ENCODE measurements at places on chromosomes 11 and 22. TPM values are rescaled to one million over a fixed set of nuclear protein-coding genes. Genes with fewer than 3 reads are reported as not detected.

- H3K27ac ChIP-seq, result no peak overlapping the region
- peaks cover 7% of the 10 kb centered on the region for H3K4me1 ChIP-seq
- DNase-seq, result no peak
- no peaks in the 10 kb centered on the region for H3K36me3 ChIP-seq
- no peak overlapping the region for H3K4me3 ChIP-seq
Observed at GRCh38 chr11:114430290-114430689, 9.0 kb upstream of the REXO2 start.

DNA sequence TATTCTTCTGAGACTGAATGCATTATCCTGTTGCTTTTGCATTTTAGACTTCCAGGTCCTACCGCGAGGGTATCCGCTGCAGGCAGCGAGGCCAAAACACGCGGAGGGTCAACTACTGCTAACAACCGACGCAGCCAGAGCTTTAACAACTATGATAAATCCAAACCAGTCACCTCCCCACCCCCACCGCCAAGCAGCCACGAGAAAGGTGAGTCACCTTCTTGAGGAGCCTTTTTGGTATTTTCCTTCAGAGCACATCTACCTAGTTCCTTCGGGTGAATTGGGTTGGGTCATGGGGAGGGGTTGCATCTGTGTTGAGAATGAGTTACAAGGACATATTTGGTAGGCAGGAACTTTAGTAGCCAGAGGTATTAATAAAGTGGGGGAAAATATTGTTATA lies 179.8 kb downstream of the NAV2 start:
- no peaks in the 10 kb centered on the region for H3K27me3 ChIP-seq
- H3K4me1 ChIP-seq, result no peaks in the 10 kb centered on the region
- H3K27ac ChIP-seq, result no peak overlapping the region
- no peak for DNase-seq
- H3K36me3 ChIP-seq, result no peaks in the 10 kb centered on the region
- no peak overlapping the region for H3K4me3 ChIP-seq

DNA sequence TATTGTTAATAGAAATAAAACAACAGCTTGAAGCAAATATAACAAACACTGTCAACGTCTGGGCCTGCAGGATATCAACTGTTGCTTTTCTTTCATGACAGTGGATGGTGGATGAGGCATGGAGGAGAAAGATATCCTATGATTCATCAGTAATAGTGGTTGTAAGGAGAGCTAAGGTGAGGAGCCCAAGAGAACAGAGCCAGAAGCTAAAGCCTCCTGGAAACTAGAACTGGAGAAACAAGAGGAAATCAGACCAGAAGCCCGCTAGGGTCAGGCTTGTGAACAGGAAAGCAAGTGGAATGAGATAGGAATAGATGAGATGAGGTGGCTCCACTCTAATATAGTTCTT lies 37.7 kb upstream of the MMP12 start:
- no peaks in the 10 kb centered on the region for H3K36me3 ChIP-seq
- no peaks in the 10 kb centered on the region for H3K27me3 ChIP-seq
- H3K4me3 ChIP-seq, result no peak overlapping the region
- H3K4me1 ChIP-seq, result no peaks in the 10 kb centered on the region
- no peak overlapping the region for H3K27ac ChIP-seq
- no peak for DNase-seq

DNA sequence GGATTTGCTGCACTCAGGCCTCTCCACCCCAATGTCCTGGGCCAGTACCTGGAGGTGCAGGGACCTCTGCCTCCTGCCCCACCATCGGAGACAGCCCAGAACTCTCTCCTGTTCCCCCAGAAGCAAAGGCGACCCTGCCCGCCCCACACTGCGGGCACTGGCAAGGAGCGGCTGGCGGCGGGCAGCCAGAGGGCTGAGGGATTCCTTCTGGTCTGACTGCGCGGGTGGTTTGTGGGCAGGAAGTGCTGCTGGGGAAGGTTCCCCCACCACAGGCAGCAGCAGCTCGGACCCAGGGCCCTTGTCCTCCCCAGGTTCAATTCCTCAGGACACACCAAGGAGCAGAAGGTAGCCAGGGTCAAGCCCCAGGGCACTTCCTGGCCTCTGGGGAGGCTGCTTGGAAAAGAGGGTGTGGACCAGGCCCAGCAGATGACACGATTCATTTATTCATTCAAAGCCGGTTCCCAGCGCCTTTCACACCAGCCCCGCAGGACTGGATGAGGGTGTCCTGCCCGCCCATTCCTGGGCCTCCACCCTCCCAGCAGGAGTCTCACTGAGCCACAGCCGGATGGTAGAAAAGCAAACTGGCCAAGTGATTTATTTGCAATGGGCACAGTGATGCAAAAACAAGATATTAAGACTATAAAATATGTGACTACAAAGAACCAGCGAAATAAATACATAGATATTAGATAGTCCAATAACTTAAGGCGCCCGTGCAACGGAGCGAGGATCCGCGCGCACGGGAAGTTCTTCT lies 1.2 kb downstream of the PHLDA2 start:
- peaks cover 20% of the 10 kb centered on the region for H3K4me1 ChIP-seq
- peaks cover 6% of the 10 kb centered on the region for H3K36me3 ChIP-seq
- H3K27me3 ChIP-seq, result peaks cover 15% of the 10 kb centered on the region

DNA sequence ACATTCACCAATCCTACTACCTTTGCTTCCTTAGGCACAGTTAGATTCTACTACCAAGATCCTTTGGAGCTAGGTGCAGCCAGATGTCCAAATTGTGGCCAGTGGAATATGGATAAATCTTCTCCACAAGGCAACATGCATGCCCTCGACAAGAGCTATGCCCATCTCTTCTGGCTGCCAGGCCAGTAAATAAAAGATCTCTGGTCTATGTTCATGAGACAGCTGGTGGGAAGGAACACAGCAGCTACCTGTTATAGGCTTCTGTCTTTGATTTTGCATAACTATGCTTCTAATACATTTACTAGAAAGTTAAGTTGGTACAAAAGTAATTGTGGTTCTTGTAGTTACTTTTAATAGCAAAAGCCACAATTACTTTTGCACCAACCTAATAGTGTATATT lies 182.7 kb downstream of the DLG2 start:
- H3K4me3 ChIP-seq, result no peak overlapping the region
- H3K27me3 ChIP-seq, result no peaks in the 10 kb centered on the region
- no peak overlapping the region for H3K27ac ChIP-seq
- no peaks in the 10 kb centered on the region for H3K4me1 ChIP-seq
- no peaks in the 10 kb centered on the region for H3K36me3 ChIP-seq

SAA4 gene
- not detected for total RNA-seq

RHOD gene
- 0.30 TPM for total RNA-seq

DNA sequence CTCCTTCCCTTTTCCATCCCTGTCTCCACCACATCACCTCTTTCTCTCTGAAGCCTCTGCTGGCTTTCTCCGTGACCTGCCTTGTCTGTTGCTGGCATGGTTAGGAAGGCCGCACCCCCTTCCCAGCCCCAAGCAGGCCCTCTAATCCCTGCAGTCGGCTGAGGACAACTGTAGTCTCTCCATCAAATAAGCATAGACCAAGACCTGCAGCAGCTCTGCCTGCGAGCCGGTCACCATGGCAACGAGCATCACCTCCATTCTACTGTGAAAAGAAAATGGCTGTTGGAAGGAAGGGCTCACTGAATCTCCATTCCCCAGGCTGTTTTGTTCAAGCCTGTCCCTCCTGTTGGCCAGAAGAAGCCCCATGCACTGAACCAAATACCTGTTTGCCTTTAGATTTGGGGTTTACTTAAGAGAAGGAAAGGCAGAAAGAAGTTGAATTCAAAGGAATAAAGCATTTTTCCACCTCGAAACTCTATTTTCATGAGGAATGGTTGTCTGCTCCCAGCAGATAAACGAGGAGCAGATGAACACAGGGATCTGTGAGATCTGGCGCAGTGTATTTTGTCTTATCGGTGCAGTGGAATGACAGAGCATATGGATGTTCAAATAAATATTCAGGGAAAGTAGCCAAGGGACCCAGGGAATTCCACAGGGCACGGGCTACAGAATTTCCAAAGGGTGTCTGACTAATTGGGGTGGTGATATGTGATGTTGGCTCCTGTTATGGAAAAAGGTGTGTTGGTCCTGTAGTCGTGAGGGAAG lies 113.1 kb upstream of the TTC12 start:
- H3K27me3 ChIP-seq, result peaks cover 2% of the 10 kb centered on the region
- H3K36me3 ChIP-seq, result no peaks in the 10 kb centered on the region
- no peak overlapping the region for H3K4me3 ChIP-seq
- no peaks in the 10 kb centered on the region for H3K4me1 ChIP-seq

GPR83 gene
- 0.05 TPM for total RNA-seq

DNA sequence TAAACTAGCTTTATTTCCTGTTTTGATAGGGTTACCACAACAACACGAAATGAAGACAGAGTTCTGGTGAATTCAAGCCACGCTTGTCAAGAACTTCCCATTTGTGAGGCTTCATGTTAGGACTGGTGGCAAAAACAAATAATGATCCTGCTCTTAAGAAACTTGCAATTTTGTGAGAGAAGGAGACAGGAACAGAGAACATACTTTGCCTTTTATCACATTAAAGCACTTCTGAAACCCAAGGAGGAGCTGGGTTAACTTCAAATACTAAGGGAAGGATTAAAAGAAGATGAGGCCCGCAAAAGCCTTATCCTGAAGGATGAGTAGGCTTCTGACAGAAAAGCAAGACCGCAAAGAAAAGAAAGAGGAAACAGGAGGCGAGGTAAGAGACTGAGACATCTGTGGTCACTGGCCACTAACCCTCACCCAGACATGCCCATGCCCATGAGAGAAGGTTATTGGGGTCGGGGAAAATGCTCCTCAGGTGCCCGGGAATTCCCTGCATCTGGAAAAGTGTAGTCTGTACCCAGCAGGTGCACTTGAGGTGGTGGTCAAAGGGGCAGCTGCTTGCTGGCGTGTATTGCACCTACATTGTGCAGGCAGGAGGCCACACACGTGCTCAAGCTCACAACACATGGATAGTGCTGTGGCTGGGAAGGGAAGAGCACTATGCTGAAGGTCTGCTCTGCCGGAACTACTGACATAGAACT lies 50.5 kb downstream of the MAPK1 start:
- H3K36me3 ChIP-seq, result peaks cover 41% of the 10 kb centered on the region
- DNase-seq, result peak; percentile 24
- peaks cover 54% of the 10 kb centered on the region for H3K4me1 ChIP-seq
- peak overlapping the region; percentile 88 for H3K27ac ChIP-seq

C11orf16 gene
- not detected for total RNA-seq

GRCh38 chr11:120124355-120124754 lies 13.6 kb downstream of the TRIM29 start:
- no peak overlapping the region for H3K4me3 ChIP-seq
- no peaks in the 10 kb centered on the region for H3K4me1 ChIP-seq
- DNase-seq, result no peak
- no peak overlapping the region for H3K27ac ChIP-seq
- H3K27me3 ChIP-seq, result no peaks in the 10 kb centered on the region
- H3K36me3 ChIP-seq, result no peaks in the 10 kb centered on the region

OR9I1 gene
- total RNA-seq, result not detected

RBMXL2 gene
- not detected for total RNA-seq

DNA sequence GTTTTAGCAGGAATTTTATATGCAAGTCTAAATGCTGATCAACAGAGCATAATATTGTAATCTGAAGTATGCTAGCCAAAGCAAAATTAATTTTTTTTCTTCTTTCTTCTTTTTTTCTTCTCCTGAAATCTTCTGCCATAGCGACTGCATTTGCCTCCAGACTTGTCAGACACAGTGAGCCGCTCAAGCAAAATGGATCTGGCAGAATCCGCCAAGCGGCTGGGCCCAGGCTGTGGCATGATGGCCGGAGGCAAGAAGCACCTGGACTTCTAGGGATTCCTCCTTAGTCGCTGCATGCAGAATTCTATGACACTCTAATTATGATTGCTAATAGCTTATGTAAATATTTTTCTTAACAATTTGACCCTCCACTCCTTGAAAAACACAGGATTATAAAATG lies 27.9 kb downstream of the PAX6 start:
- H3K27me3 ChIP-seq, result no peaks in the 10 kb centered on the region
- DNase-seq, result no peak
- no peak overlapping the region for H3K27ac ChIP-seq

- H3K27me3 ChIP-seq, result peaks cover 26% of the 10 kb centered on the region
- DNase-seq, result no peak
- H3K36me3 ChIP-seq, result no peaks in the 10 kb centered on the region
Observed at GRCh38 chr11:57638005-57638781, 11.5 kb downstream of the YPEL4 start.

KRTAP5-11 gene
- not detected for total RNA-seq

NLRP14 gene
- total RNA-seq, result 0.39 TPM

DNA sequence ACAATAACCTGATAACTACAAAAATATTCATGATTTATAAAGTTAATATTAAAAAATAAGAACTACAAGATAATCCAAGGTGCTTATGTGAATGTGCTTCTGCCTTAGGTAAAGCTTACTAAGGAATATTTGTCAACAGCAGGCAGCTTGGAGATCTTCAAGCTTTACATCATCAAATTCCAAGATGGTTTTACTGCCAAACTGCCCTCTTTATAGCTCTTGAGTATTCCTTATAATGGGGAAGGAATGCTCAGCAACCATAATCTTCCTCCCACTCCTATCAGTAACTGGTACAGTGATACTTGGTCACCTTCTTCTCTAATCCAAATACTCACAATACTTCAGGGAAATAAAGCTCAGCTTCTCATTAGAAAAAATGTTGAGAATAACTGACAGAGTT lies 30.1 kb downstream of the SBF2 start:
- H3K4me3 ChIP-seq, result no peak overlapping the region
- no peaks in the 10 kb centered on the region for H3K36me3 ChIP-seq
- DNase-seq, result no peak
- peaks cover 7% of the 10 kb centered on the region for H3K27me3 ChIP-seq

GRCh38 chr11:133996671-133997070 lies 39.9 kb upstream of the IGSF9B start:
- H3K4me1 ChIP-seq, result peaks cover 4% of the 10 kb centered on the region
- no peak overlapping the region for H3K4me3 ChIP-seq
- H3K27ac ChIP-seq, result no peak overlapping the region
- H3K27me3 ChIP-seq, result peaks cover 4% of the 10 kb centered on the region

DNA sequence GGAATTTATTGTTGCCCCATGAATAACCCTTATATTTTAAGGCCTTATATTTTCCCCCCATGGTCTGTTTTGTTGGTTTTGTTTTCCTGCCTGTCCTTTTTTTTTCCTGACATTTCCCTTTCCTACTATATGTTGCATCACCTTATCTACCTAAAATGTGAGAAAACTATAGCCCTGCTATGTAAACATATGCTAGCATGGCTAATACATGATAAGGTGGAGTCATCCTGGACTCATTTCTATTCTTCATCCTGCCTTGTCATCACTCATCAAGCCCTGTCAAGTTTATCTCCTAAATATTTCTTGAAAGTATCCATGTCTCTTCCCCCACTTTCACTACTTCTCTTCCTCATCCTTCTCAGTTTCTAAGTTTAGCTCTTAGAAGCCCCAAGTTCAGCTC lies 2168.8 kb upstream of the RAG2 start:
- DNase-seq, result no peak
- no peaks in the 10 kb centered on the region for H3K4me1 ChIP-seq
- H3K27me3 ChIP-seq, result no peaks in the 10 kb centered on the region
- no peaks in the 10 kb centered on the region for H3K36me3 ChIP-seq
- no peak overlapping the region for H3K4me3 ChIP-seq
- H3K27ac ChIP-seq, result no peak overlapping the region

RAB36 gene
- not detected for total RNA-seq

KCNJ5 gene
- total RNA-seq, result not detected

DNA sequence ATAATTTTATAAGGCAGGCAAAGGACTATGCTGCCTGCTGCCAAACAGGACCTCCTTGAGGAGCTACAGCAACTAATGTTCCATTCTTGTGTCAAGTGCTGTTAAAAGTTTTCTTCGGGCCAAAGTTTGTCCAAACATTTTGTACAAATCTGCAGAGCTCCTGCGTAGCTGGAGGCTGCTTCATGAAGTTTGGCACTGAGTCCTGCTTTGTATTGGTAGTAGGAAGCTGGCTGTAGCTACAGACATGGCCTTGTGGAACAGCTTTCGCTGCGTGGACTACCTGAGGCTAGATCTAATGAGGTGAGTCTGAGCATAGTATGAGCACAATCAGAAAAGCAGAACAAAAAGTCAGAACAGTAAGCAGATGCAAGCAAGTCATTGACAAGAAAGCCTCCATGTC lies 528.1 kb downstream of the DLG2 start:
- no peaks in the 10 kb centered on the region for H3K4me1 ChIP-seq
- no peaks in the 10 kb centered on the region for H3K36me3 ChIP-seq
- H3K27me3 ChIP-seq, result no peaks in the 10 kb centered on the region
- no peak overlapping the region for H3K4me3 ChIP-seq
